ENCODE measurements at places on chromosomes 6 and 20.

DNA sequence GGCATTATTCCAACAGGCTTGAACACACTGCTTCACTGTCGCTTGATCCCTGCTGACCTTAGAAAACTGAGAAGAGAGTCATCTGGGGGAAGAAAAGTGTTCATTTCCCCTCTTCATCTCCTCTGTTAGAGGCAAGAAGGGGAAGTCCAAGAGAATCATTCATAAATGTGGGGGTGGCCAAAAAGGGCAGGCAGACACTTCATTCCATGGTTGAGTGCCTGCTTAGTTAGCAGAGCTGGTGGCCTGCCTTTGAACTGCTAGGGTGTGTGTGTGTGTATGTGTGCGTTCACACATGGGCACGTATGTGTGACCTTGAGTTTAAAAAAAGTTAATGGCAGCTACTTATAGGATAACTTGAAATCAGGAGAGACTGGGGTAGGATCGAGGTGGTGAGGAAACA is 39.4 kb upstream of the RFPL4B start:
- DNase-seq: no peak

GRCh38 chr20:54654450-54654849 is 179.1 kb downstream of the DOK5 start:
- no peak for DNase-seq

GRCh38 chr6:86276056-86276455 is 633.4 kb upstream of the SYNCRIP start:
- no peak for DNase-seq

- DNase-seq: no peak
These were observed 31.4 kb downstream of the DUSP22 start for GRCh38 chr6:323730-324088.

GRCh38 chr20:33099843-33100538 is 20.5 kb downstream of the BPIFB4 start:
- no peak for DNase-seq

- no peak for DNase-seq
These were observed 253.1 kb downstream of the FNDC1 start for GRCh38 chr6:159422041-159422984.

- DNase-seq: no peak
These were observed 49.9 kb downstream of the ATG5 start for GRCh38 chr6:106275692-106276091.

GRCh38 chr6:152982904-152983636 is at the start of gene FBXO5:
TSS of gene FBXO5 (minus strand) at chr6:152983041. CDS start at chr6:152982959, 82 bp downstream.
- DNase-seq: peak; percentile 96

GRCh38 chr6:8881663-8882062 is 446.3 kb upstream of the SLC35B3 start:
- DNase-seq: no peak

GRCh38 chr6:73234733-73235132 is 9.4 kb upstream of the KHDC1L start:
- peak; percentile 44 for DNase-seq

- peak; percentile 24 for DNase-seq
These were observed 62.3 kb downstream of the KIAA0319 start for GRCh38 chr6:24583463-24584381.

All from GM04504 (cell line).